ENCODE measurements at places on chromosomes 6 and 20.

DNA sequence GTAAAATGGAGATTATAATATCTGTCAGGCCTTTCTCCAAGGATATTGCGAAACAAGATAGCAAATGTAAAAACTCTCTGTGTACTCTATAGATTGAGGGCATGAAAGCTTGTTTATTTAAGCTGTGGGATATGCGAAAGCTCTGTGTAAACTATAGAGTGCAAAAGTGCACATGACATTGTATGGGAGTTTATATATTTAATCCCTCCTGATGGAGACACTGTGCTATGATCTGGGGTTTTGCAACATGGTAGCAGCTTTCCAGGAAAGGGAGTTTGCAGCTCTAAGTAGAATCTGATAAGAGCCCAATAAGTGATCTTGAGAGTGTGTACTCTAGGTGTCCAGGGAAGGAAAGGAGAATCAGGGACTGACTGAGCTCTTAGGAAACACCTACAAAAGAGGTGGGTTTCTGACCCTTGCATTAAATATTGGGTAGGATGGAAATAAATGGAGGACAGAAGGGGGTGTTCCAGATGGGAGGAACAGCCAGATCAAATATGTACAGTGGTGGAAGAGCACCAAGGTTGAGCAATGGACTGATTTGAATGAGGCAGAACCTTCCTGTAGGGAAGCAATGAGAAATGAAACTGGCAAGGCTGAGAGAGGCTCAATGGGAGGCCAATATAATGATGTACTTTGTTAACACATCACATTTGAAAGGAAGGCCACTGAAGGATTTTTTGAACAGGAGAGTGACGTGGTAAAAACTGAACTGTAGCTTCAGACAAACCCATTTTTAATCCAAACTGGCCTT is 450.1 kb downstream of the GJA1 start:
- no peak for DNase-seq

- no peak for DNase-seq
Measured at GRCh38 chr6:104046426-104046825, 813.3 kb downstream of the HACE1 start.

- DNase-seq: no peak
Measured at GRCh38 chr6:23977706-23978105, 148.3 kb upstream of the NRSN1 start.

GRCh38 chr6:76770281-76770680 is 693.0 kb downstream of the HTR1B start:
- DNase-seq: no peak

- no peak for DNase-seq
Measured at GRCh38 chr6:147209762-147210449, 5.7 kb downstream of the STXBP5 start.

GRCh38 chr6:67200626-67201403 is 1434.3 kb upstream of the ADGRB3 start:
- DNase-seq: no peak

- no peak for DNase-seq
Measured at GRCh38 chr6:154606457-154606856, 96.0 kb upstream of the CNKSR3 start.

- no peak for DNase-seq
Measured at GRCh38 chr20:25355011-25355595, 35.5 kb downstream of the ABHD12 start.

GRCh38 chr20:41118632-41119031 is 18.7 kb upstream of the PLCG1 start:
- DNase-seq: no peak

DNA sequence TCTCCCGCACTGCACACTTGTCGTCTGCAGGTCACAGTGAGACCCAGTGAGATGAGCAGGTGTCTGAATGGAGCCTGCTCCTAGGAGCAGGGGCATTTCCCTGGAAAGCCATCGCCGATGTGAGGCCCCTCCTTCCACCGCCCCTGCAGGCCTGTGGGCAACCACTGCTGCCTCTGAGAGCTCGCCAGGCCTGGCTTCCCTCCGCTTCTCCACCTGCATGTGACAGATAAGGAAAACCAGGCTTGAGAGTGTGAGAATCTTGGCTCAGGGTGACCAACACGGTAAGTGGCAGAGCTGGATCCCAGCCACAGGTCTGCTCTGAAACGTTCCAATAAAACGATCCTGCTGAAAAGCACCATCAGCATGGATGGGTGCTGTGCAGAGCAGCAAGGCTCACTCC is 332.8 kb downstream of the CDH4 start:
- DNase-seq: no peak

DNA sequence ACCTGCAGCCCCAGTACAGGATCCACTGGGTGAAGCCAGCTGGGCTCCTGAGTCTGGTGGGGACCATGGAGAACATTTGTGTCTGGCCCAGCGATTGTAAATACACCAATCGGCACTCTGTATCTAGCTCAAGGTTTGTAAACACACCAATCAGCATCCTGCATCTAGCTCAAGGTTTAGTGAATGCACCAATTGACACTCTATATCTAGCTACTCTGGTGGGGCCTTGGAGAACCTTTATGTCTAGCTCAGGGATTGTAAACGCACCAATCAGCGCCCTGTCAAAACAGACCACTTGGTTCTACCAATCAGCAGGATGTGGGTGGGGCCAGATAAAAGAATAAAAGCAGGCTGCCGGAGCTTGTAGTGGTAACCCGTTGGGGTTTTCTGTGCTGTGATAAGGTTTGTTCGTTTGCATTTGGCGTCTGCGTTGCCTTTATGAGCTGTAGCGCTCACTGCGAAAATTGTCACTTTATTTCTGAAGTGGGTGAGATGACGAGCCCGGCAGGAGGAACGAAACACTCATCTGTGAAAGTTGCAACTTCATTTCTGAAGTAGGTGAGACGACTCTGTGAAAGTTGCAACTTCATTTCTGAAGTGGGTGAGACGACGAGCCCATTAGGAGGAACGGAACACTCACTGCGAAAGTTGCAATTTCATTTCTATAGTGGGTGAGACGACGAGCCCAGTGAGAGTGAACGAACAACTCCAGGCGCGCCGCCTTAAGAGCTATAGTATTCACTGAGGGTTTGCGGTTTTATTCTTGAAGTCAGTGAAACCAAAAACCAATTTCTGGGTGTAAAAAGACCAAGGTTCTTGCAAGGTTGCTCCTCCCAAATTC is 31.1 kb downstream of the SERPINB6 start:
- DNase-seq: peak; percentile 35

GRCh38 chr20:25300496-25301170 is 52.7 kb downstream of the PYGB start:
- DNase-seq: no peak

DNA sequence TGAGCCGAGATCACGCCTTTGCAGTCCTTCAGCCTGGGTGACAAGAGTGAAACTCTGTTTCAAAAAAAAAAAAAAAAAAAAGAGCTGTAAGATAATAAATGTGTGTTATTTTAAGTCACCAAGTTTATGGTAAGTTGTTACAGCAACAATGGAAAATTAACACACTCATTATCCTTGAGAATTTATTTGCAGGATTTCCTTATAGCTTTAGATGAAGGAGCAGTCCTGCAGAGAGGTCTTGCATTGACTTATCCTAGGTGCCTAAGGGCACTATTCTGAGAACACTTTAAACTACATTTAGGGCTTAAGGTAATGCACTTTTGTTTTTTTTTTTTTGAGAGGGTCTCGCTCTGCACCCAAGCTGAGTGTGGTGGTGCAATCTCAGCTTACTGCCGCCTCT is 13.8 kb upstream of the SCAF8 start:
- no peak for DNase-seq

GRCh38 chr20:41089555-41089954 is 47.8 kb upstream of the PLCG1 start:
- no peak for DNase-seq

DNA sequence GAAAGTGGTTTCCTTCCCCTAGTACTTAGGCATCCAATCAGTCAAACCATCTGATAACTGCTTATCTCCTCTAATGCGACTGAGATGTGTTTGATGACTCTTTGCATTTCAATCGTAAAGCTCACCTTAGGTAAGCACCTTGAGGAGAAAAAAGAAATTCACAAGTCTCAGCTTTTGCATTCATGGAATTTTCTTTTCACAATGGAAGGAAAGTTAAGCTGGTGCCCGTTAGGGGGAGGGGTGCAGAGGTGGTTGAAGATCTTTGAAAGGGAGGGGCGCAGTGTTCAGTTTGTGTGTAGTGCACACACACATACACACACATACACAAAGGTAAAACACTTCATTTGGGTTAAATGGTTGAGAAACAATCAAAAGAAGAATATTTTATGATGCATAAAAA is 87.1 kb upstream of the SALL4 start:
- no peak for DNase-seq

- no peak for DNase-seq
Measured at GRCh38 chr6:156416391-156416790, 360.8 kb upstream of the ARID1B start.

GRCh38 chr6:168915242-168915641 is 338.4 kb downstream of the THBS2 start:
- no peak for DNase-seq

GRCh38 chr6:123393331-123393730 is 243.4 kb downstream of the TRDN start:
- DNase-seq: no peak

GRCh38 chr20:45061244-45061643 is 39.7 kb downstream of the KCNS1 start:
- DNase-seq: no peak

GRCh38 chr6:100269189-100269588 is 195.5 kb downstream of the SIM1 start:
- no peak for DNase-seq

DNA sequence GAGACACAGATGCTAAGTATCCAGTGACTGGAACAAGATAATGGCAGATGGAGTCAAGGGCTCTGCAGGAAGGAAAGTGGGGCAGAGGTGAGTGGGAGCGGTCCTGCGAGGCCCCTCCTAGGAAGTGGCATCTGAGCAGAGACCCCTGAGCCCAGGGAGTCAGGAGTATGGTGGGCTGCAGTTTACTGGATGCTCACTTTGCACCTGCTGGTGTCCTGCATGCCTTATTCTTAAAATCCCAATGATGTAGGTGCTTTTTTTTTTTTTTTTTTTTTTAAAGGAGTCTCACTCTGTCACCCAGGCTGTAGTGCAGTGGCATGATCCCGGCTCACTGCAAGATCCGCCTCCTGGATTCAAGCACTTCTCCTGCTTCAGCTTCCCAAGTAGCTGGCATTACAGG is 5.6 kb downstream of the CEBPB start:
- no peak for DNase-seq

DNA sequence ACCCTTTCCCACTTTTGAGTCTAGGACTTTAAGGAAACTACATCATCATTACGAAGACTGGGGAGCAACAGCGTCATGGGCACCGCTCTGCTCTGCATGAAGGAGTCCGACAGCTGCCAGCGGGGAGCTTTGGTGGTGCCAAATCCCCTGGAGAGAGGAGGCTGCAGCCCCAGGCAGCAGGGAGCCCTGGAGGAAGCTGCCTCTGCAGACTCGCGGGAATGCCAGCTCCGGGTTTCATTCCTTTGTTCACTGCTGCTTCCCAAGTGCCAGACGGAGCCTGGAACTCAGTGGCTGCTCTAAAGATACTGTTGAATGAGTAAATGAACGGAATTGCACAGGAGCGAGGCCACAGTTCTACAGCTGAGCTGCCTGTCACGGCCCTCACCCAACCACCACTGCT is 196.5 kb upstream of the THBS2 start:
- DNase-seq: no peak

DNA sequence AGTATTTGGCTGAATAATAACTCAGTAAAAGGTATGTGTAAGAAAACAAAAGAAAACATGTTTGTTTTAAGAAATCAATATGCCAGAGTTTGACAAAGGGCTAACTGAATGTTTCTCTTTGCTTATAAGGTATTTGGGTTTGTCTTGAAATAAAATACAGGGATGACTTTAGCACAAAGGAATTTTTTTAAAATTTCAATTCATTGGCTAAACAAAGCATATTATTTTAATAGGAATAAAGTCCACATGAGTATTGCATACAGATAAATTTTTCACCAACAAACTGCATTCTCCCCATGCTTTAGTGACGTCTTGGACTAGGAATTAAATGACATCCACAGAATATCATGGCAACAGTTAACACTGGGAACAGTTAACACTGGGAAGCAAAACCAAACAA is 480.0 kb upstream of the JAG1 start:
- DNase-seq: no peak

- no peak for DNase-seq
Measured at GRCh38 chr6:21744331-21744730, 150.8 kb downstream of the SOX4 start.

DNA sequence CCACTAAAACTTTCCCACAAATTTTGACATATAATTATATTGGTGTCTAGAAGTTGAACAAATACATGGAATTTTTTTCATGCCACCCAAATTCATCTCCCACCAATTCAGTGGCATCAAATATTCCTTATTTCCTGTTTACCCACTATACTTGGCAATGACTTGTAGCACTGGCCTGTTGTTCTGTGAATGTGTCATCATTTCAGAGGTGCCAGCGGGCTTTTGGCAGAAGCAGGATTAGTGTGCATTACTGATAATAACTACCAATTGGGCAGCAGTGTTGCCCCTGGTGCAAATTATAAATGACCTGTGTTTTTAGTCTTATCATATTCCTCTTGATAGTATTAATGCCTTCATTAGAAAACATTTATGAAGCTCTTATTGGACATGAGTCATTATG is 121.3 kb downstream of the TFAP2B start:
- no peak for DNase-seq

- DNase-seq: no peak
Measured at GRCh38 chr6:41247288-41247865, 19.2 kb downstream of the TREML4 start.

GRCh38 chr6:21158873-21159272 is 434.7 kb upstream of the SOX4 start:
- DNase-seq: no peak

- DNase-seq: no peak
Measured at GRCh38 chr6:40556023-40556422, 31.1 kb downstream of the LRFN2 start.

GRCh38 chr6:3489027-3489757 is 32.3 kb upstream of the SLC22A23 start:
- no peak for DNase-seq

DNA sequence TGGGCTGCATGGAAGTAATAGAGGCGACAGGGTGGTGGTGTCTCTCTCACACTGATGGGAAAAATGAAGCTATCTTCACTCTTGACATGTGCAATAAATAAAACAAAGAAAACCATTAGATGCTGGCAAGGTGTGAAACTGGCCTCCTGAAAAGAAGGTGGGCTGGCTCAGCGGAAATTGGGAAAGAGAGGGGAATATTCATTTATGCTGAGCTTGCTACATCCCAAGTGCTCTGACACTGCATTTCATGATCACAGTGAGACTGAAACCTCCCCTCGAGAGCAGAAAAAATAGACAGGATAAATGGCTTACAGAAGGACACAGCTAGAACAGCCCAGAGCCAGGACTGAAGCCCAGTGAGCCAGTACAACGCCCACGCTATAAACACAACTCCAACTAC is 112.1 kb upstream of the SMLR1 start:
- no peak for DNase-seq

Measured in stimulated activated CD8-positive, alpha-beta memory T cell treated with anti-CD3 and anti-CD28 coated beads, Interleukin-15, amount 100 ng/mL, for 1 hour (primary cell).